ENCODE measurements at places on chromosomes 5 and 9.

- H3K27me3 ChIP-seq: no peaks in the 10 kb centered on the region
- no peak for DNase-seq
- no peaks in the 10 kb centered on the region for H3K4me1 ChIP-seq
- peak overlapping the region; percentile 25 for H3K4me3 ChIP-seq
Observed at GRCh38 chr9:91451431-91452270, 28.0 kb upstream of the NFIL3 start.

- DNase-seq: no peak
- no peaks in the 10 kb centered on the region for H3K4me1 ChIP-seq
- no peaks in the 10 kb centered on the region for H3K36me3 ChIP-seq
- no peak overlapping the region for H3K27ac ChIP-seq
- H3K27me3 ChIP-seq: peaks cover 93% of the 10 kb centered on the region
Observed at GRCh38 chr9:126119731-126120130, 206.9 kb upstream of the MVB12B start.

- peaks cover 49% of the 10 kb centered on the region for H3K27me3 ChIP-seq
- DNase-seq: no peak
- no peaks in the 10 kb centered on the region for H3K36me3 ChIP-seq
- H3K4me3 ChIP-seq: no peak overlapping the region
Observed at GRCh38 chr5:141880961-141881801, 3.0 kb upstream of the PCDH1 start.

DNA sequence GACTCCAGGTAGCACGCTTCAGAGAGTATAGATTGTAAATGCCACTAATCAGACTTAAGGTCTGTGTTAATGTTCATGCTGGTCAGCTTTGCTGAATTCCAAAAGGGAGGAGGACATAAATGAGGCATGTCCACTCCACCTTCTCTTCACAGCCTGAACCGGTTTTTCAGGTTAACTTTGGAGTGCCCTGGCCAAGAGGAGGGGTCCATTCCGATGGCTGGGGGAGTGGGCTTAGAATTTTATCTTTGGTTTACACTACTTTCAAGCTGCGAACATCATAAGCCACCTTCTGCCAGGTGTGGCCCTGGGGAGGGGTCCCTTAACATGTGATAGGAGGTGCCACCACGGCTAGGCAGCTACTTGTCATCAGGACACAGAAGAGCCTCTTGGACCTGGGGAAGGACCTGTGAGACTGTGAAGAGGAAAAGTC, 24.2 kb downstream of the ABO start:
- no peak overlapping the region for H3K27ac ChIP-seq
- no peaks in the 10 kb centered on the region for H3K4me1 ChIP-seq
- DNase-seq: no peak
- H3K27me3 ChIP-seq: no peaks in the 10 kb centered on the region
- H3K36me3 ChIP-seq: no peaks in the 10 kb centered on the region
- no peak overlapping the region for H3K4me3 ChIP-seq

GRCh38 chr5:9784231-9784630, 154.1 kb upstream of the TAS2R1 start:
- no peak for DNase-seq
- peaks cover 14% of the 10 kb centered on the region for H3K4me1 ChIP-seq
- no peaks in the 10 kb centered on the region for H3K27me3 ChIP-seq
- no peaks in the 10 kb centered on the region for H3K36me3 ChIP-seq
- no peak overlapping the region for H3K4me3 ChIP-seq

DNA sequence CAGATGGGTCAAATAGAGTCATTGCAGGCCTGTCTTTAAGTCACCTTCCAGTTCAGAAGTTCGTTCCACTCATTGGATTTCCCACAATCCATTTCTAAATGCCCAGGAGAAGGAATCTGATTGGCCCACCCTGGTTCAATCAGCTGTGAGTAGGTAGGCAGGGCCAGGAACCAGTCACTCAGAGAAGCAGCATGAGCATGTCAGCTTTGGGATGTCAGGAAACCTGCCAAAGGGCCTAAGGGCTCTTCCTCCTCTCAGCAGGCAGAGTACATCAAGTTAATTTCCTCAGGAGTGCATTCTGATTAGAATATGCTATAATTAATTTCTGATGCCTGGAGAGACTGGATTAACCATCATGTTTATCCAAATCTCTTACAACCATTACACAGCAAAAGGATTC, 412.9 kb upstream of the CCNH start:
- DNase-seq: no peak
- H3K4me1 ChIP-seq: no peaks in the 10 kb centered on the region
- H3K27me3 ChIP-seq: no peaks in the 10 kb centered on the region
- no peak overlapping the region for H3K4me3 ChIP-seq
- no peaks in the 10 kb centered on the region for H3K36me3 ChIP-seq
- no peak overlapping the region for H3K27ac ChIP-seq

Data from endodermal cell (in vitro differentiated cells).